Activated T-cell treated with anti-CD3 and anti-CD28 coated beads for 4 hours (primary cell): ENCODE measurements at places on chromosomes 11 and 22.

- no peak for DNase-seq
Measured at GRCh38 chr11:14021738-14022137, 59.2 kb downstream of the SPON1 start.

GRCh38 chr11:104534278-104534677 is 364.0 kb downstream of the CASP12 start:
- DNase-seq, result no peak

- no peak for DNase-seq
Measured at GRCh38 chr11:84719935-84720577, 907.1 kb downstream of the DLG2 start.

DNA sequence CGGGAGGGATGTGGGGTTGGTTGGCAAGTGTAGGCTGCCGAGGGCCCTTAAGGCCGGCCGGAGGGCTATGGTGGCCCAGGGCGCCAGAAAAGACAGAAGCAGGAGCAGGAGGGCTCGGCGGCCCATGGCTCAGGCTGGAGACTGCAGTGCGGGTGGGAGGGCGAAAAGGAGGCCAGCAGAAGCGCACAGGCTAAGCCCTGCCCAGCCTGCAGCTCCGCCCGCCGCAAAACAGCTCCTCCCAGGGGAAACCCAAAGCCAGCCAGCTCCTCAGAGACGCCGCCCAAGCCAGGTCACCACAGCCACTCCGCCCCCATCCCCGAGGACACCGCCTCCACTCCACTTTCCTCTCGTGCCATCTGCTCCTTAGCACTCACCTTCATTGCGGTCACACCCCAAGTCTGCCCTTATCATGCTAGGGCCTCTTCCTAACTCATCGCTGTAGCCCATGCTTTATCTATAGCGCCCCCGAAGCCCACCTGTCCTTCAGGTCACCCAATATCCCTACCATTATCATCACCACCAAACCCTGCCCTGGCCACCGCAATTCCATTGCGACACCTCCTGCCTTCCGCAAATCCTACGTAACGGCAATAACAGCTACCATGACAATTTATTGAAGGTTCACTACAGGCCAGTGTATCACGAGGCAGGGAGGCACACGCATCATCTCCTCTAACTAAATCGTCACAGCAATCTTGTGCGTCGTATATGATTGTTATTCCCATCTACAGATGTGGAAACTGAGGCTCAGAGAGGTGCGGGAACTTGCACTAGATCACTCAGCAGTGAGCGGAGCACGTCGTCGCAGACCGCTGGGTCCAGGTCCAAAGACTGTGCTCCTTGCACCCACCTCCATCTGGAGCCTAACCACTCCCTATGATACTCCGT is at the start of gene PRCP:
TSS of gene PRCP (minus strand) at position 154 of the 888 bp plus-strand sequence. CDS start at position 126, 28 bp downstream.
- peak; percentile 81 for DNase-seq
